ENCODE measurements at places on chromosomes 4 and X.

DNA sequence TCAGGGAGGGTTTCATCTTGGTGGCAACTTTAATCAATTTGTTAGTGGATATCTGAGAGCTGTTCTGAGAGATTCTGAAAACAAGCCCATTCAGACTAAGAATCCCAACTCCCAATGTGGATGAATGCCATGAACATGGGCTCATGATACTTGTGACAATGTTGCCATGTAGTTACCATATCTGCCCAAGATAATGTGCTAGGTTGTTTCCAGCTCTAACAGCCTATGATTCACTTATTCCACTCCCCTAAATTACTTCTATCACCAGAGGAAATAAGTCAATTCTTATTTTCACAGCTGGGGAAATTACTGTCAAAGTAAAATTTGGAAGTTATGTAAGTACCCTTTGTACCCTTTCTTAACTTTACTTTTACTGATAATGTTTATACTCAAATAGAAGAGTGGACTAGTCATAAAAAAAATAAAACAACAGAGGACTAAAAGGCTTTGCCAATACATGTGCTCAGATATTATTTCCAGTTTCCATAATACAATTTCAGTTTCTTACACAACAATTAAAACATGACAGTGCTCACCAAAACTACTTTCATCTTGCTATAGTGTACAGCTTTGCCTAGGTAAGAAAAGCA is 1101.7 kb upstream of the INTU start:
- DNase-seq = no peak

DNA sequence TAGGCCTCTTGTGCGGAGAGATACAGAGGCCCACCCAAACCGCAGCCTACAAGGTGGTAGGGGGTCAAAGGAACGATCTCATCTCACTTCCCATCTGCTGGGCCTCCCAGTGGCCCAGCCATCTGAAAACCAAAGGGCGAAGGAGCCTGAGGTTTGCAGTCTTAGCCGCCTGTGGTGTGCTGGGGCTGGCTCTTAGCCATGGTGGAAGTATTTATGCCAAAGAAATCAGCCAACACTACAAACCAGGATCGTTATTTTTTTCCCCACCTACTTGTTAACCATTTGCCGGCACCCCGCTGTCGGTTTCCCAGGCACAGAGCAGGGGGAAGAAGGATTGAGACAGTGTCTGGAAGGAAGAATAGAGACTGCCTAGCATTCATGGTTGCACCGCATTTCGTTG is 30.9 kb upstream of the CDKL5 start:
- no peak for DNase-seq

DNA sequence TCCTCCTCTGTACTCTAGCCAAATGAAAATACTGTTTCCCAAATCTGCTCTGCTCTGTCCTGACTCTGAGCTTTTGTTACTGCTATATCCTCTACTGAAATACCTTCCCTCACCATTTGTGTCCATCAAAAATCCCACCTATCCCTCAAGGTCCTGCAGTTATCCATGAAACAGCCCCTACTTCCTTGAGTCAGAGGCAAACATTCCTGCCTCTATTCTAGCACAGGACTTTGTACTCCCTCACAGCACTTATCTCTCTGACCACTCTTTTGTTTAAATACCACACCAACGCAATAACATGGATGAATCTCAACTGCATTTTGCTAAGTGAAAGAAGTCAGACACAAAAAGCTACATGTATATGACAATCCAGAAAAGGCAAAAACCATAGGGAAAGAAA is 10.5 kb upstream of the RNF128 start:
- DNase-seq = no peak

DNA sequence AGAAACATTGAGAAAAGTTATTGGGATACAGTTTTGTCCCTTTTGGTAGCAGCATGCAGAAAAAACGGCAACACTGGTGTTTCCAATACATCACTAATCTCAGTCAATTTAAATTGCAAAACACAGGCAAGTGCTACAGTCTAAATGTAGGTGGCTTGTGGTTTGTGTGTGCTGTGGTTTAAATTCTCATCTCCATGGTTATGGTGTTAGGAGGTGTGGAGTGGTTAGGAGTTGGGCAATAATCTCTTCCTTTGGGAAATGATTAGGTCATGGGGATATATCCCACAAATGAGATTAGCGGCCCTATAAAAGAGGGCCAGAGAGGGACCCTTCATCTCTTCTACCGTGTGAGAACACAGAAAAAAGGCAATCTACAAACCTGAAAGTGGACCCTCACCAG is 1344.3 kb downstream of the ADGRL3 start:
- DNase-seq = no peak

DNA sequence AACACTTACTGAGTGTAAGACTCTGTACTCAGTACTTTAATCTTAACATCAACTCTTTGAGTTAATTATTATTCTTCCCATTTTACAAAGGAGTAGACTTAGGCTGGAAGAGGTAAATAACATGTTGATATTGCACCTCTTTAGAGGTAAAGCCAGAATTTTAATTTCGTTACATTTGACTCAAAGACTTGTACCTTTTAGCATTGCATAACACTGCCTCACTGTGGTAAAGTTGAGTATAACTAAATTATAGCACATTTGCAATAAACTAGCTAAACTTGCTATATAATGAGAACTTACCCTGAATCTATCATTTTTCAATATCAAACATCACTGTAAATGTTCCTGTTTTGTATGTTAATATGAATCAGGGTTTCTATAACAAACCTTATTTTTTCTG is 218.5 kb downstream of the PRR32 start:
- DNase-seq = no peak

DNA sequence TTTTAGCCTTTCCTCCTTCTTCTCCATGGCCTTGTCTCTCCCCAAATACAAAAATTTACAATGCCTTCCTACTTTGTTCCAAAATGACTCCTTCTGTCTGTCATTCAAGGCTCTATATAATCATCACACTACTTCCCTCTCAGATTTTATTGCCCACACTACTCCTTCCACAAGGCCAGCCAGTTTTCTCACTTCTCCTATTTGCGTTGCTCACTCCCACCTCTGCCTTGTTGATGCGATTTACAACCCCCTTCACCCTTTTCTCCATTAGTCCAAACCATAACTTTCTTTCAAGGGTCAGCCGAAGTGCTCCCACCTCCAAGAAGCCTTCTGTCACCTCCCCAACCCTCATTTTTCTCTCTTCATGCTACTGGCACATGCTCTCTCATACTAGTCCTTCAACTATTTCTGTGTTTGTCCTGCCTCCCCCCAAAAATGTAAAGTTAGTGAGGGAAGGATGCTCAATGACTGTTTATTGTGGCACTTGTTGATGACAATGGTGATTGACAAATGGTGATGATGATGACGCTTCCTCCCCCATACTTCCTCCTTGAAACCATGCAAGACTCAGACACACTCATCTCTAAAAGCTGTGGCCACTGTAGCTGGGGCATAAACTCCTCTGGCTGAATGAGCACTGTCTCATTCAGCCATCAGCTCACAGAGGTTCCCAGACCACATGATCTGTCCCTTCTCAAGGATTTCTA is 2.7 kb upstream of the XKRX start:
- no peak for DNase-seq

DNA sequence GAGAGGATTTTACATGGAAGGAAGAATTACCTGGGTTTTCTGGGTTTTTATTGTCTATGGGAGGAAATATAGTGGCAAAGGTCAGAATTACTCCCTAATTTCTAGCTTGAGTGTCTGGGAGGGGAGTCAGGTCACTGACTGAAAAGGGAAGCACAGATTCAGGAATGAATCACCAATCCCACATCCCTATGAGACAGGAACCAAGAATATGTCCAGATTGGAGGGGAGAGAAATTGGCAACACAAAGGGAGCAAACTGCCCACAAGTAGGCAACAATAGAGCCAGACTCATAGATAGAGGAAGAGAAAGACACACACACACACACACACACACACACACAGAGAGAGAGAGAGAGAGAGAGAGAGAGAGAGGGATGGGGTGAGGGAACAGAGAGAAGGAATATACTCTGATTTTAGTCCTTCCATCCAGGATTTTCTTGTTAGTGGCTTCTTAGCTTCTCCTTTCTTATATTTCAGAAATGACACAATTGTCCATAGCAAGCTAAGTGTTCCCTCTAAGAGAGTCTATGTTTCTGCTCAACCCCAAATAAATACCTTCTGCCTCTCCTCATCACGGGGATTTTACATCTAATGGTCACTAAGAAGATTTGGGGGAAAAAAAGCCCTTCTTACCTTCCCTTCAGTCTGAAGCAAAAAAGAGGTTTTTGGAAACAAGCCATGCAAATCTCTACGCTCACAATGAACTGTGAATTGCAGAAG is 12.0 kb downstream of the P2RY10 start:
- no peak for DNase-seq

- DNase-seq = no peak
Observed at GRCh38 chrX:48726596-48726995, 30.1 kb downstream of the SUV39H1 start.

DNA sequence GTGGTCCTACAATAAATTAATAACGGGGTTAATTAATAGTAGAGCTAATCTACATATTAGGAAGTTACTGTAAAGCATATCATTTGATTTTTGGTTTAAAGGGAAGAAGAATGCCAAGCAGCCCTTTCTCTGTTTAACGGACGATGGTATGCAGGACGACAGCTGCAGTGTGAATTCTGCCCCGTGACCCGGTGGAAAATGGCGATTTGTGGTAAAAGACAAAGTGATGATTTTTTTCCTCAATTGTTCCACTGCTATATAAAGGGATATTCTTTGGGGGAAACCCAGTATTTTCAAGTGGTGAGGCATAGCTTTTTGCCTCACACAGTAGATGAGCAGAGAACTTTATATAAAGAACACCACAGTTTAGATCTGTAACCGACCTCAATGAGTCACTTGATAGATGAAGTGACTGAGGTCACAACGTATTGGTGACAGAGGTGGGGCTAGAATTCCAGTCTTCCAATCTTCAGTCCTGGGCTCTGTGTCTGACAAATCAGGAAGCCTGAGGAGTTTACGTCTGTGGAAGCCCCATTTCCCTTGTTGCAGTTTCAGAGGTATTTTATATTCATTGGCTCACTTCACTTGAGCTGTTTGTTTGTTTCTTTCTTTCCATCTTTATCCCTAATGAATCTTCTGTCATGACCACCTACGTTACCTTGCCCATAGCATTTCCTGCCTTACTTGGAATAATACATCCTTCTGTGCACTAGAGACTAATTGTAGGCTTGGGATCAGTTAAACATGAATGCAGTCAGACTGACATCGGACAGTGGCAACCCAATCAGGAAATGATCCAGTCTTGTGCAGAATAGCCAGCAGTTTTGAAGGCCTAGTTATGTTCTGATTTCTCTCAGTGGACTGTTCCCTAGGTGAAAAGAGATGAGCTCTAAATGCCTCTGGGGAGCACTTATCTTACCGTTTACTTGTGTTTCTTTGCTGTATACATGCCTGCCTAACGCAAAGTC is 30.1 kb downstream of the ZRSR2 start:
- DNase-seq = no peak

DNA sequence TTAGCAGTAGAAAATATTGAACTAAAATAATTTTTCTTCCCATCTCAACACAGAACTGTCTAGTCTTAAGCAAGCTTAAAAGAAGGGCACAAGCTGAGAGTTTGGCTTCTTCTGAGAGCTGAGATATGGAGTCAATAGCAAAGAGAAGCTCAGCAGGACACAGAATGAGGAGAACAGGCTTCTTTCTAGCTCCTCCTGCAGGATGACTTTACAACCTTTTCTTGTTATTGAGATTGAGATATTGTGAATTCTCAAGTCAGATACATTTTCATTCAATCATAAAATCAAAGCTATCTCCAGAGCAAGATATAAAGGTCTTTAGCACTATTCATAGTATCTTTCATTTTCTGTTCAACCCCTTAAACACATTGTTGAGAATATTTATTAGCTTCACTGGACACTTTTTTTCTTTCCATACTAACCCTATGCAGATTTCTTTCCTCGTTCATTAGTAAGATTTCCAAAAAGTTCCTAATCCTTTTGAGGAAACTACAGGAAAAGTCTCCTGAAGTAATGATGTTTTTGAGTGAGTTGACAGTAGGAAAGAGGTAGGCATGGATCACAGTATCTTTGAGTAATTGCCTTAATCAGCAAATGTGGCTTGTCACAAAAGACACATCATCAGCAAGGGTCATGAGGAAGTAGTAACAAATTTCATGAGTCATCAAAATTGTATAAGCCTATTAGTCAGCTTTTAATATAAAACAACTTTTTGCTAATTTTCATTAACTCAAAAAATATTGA is 17.8 kb upstream of the CXCL3 start:
- DNase-seq = no peak

DNA sequence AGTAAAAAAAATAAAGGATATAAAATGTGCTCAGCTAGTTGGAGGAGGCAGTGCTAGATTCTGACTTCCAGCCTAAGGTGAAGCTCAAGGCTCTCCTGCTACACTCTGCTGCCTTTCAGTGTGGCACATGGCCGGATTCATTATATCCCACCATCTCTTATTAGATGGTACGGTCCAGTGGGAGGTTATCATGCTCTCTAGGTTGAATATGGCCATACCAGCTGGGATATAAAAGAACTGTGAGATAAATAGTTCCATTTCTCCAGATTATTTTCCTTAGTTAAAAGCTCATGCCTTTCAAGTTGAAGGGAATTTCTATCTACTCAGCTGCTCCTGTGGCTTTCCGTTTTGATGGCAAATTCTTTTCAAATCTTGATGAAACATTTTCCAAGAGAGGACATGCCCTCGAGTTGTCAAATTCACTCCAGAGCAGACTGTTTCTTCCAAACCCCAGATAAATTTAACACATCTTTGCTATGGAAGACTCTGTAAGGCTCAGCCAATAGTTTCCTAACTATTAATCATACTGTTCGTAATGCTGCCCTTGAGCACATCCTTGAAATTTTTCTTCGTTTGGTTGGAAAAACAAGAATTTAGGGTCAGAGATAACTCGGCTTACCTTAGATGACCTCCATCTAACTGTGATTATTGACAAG is 2.2 kb upstream of the MGARP start:
- no peak for DNase-seq

GRCh38 chrX:18931972-18932371 is 51.9 kb downstream of the PHKA2 start:
- no peak for DNase-seq

- no peak for DNase-seq
Observed at GRCh38 chr4:176920694-176921093, 128.0 kb upstream of the VEGFC start.

DNA sequence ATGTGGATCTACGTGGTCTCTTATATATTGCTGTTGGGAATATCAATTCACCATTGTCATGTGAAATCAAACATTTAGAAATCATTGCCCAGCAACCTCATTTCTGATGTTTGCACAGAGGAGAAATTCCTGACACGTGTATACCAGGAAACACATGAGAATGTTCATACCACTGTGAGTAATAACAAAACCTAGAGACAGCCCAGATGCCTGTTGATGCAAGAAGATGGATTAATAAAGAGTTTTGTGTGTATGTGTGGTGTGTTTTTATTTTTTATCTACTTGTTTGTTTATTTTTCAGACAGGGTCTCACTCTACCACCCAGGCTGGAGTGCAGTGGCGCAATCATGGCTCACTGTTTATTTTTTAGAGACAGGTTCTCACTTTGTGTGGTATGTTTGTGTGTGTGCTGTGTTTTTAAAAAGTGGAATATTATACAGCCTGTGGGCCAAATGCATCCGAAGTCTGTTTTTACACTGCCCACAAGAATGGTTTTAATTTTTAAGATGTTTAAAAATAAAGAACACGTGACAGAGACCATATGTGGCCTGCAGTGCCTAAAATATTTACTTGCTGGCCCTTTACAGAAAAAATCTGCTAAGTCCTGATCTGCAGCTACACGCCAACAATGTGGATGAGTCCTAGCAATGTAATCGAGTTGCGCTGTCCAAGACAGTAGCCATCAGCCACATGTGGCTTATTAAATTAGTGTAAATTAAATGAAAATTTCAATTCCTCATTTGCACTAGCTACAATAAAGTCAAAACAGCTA is 39.2 kb downstream of the TXLNG start:
- no peak for DNase-seq

GRCh38 chr4:79907001-79907400 is 166.0 kb downstream of the ANTXR2 start:
- DNase-seq = no peak

All from suprapubic skin (tissue), 4 donors.